Iris pigment epithelial cell (primary cell): ENCODE measurements at places on chromosomes 12 and 14.

DNA sequence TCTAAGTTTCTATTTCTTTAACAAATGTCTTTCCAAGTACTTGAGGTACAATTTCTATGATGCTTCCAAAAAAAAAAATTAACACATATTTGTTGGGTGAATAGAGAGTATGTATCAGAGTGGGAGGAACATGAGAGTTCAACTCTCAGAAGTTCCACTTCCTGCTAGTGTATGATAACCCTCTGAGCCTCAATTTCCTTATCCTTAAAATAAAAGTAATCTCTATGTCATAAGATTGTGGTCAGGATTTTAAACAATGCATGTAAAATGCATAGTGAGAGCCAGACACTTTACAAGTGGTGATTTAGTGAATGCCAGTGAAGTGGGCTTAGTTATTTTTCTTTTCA lies 270.3 kb upstream of the AMIGO2 start:
- peak; percentile 24 for DNase-seq

DNA sequence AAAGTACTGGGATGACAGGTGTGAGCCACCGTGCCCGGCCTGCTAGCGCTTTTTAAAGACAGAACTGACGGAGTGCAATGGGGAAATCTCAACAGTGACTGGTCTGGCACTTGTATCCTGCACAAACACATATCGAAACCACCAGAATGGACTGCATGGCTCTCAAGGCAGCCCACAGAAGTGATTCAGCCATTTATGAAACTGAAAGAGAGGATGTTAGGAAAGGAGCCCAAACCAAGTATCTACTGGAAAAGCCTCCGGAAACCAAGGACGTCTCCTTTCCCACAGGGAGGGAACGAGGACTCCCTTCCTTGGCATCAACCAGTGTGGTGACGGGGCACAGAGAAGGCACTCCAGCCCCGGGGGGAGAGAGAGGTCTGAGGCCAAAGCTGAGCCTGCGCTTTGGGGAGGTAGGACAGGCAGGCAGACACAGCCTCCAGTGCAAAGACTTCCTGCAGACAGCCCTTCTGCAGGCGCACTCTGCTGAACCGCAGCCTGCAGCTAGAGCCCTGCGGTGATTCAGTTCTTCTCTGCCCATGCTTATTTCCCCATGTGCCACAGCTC lies 16.5 kb downstream of the SLC15A4 start:
- no peak for DNase-seq

GRCh38 chr14:29911810-29912209 lies 15.8 kb downstream of the PRKD1 start:
- no peak for DNase-seq

DNA sequence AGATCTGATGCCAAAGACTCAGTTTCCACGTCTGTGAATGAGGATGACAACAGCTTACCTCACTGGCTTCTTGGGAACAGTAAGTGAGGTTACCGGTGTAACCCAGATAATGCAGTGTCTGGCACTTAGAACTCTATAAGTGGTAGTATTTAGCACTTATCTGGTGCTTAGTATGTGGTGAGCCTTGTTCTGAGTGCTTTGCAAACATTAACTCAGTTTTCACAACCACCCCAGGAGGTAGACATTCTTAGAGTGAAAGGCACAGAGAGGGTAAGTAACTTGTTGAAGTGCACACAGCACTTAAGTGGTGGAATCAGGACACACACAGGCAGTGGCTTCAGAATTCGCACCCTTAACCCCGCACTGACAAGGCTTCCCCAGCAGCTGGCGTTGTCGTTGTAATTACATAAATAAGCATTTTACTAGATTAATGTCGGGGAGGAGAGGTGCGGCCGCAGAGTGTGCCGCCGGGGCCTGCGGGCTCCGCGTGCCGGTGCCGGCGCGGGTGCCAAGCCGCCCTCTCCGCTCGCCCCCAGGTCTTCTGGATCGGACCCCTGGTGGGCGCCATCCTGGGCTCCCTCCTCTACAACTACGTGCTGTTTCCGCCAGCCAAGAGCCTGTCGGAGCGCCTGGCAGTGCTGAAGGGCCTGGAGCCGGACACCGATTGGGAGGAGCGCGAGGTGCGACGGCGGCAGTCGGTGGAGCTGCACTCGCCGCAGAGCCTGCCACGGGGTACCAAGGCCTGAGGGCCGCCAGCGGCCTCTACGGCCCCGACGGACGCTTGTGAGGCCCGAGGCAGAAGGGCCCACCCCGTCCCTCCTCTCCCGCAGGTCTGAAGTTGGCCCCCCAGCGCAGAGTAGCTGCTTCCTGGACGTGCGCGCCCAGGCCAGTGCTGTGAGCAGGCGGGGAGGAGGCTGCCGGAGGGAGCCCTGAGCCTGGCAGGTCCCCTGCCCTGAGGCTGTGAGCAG lies 4.6 kb downstream of the AQP2 start:
- no peak for DNase-seq

DNA sequence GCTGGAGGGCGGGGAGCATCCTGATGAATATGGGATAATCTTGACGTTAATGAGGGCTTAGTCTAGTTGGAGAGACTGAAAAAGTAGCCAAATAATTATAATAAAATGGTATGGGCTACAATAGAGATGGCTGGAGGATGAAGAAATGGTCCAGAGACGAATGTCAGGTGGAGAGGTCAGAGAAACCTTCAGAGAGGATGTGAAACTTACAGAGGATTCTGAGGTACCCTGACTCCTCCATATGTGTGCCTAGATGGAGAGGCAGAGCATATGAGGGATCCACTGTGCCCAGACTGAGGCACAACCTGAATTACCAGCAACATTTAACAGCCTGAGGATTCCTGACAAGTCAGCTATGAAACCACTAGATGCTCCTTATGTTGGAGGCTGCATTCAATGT lies 417.0 kb downstream of the ATP23 start:
- DNase-seq: no peak

- no peak for DNase-seq
Measured at GRCh38 chr12:114882083-114882482, 198.1 kb upstream of the TBX3 start.

DNA sequence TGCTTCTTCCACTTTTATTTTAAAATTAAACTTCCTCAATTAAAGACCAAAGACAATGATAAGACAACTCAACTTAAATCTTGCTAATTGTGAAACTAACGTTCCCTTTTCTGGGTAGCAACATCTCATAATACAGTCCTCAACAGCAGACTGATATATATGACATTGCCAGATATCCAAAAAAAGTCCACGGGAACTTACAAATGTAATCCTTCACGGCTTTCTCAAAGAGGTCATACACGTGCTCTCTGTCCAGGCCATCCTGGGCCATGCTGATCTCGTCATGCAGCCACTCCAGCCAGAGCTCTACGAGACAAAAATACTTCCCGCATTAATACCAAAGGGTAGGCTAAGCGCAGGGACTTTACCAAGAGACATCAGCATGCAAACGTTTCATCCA lies 13.3 kb downstream of the SART3 start:
- no peak for DNase-seq

DNA sequence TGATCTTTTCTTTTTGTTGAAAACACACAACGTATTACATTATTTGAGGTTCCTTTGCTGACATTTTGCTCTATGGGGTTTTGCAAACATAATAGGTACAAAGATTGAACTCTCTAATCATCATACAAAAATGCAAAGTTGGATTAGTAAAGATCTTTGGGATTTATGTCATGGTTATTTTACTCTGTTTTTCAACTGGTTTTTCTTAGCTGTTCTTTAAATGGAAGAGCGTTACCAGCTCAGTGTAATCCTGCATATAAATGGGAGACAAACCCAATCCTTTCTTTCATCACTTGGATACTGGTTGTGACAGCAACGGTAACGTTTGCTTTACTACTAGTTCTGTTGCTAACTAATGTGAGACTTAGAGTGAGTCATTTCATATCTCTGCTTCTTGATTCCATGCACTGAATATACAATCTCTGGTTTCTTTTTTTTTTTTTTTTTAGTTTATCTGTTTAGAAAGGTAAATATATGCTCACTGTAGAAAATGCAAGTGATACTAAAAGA lies 104.9 kb upstream of the NOVA1 start:
- peak; percentile 48 for DNase-seq

DNA sequence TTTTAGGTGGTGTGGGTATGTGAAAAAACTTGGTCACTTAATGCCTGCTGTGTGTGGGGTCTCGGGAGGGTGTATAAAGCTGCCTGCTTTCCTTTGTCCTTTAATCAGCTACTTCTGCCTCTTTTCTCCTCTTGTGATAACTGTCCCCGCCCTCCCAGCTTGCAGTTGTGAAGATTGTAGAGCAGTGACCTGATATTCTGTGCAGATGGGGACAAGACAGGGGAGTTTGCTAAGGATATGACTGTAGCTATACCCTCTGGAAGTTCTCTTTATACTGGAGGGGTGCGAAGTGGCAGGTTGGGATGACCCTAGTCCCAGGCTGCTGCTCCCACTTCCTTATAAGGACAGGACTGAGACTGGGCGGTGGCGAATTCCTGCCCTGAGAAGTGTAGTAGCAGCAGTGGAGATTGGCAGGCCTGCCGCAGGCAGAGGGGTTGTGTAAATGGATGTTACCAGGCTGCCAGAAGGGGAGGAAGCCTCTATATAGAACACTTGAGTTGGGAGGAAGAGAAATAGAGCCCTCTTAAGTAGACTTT lies 835 bp downstream of the MYL6 start:
- DNase-seq: peak; percentile 73

- DNase-seq: no peak
Measured at GRCh38 chr14:92652413-92653151, 95.8 kb downstream of the LGMN start.

DNA sequence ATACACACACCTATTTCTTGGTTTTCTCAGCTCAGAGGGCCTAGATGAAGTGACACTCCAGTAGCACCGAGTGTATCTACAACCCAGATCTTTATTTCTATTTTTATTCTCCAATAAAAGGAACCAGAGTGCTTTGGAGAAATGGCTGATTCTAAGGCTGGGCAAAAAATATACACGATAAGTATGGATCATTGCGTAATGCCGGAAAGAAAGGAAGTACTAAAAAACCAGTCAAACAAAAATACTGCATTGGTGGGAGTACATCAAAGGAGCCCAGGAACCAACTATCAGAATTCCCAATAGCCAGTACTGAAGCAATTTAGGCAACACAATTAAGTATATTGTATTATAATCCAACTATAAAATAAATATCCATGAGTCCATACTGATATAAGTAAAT lies 400.9 kb upstream of the CCDC196 start:
- DNase-seq: no peak

DNA sequence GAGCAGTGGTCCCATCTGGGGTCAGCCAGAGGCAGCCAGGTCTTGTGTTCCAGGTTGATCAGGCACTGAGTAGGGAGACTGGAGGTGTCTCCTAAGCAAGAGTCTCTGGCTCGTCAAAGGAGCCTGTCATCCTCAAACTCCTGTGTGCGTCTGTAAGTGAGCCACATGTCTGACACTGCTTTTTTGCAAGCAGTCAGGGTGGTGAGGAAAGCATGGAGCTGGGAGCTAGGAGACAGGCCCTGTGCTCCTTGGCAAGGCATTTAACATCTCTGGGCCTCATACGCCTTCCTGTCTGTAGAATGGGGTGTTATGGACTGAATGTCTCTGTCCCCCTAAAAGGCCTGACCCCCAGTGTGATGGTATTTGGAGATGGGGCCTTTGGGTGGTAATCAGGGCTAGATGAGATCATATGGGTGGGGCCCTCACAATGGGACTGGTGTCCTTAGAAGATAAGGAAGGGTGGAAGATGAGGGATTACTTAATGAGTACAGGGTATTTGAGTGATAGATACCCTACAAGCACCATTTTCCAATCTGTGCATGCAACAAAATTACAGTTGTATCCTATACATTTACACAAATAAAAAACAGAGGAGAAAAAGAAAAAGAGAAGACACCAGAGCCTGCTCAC lies 53.0 kb downstream of the ARL6IP4 start:
- no peak for DNase-seq

- DNase-seq: no peak
Measured at GRCh38 chr12:123474485-123475245, 16.7 kb downstream of the SNRNP35 start.

GRCh38 chr12:25382311-25383106 lies 131.8 kb upstream of the KRAS start:
- no peak for DNase-seq

DNA sequence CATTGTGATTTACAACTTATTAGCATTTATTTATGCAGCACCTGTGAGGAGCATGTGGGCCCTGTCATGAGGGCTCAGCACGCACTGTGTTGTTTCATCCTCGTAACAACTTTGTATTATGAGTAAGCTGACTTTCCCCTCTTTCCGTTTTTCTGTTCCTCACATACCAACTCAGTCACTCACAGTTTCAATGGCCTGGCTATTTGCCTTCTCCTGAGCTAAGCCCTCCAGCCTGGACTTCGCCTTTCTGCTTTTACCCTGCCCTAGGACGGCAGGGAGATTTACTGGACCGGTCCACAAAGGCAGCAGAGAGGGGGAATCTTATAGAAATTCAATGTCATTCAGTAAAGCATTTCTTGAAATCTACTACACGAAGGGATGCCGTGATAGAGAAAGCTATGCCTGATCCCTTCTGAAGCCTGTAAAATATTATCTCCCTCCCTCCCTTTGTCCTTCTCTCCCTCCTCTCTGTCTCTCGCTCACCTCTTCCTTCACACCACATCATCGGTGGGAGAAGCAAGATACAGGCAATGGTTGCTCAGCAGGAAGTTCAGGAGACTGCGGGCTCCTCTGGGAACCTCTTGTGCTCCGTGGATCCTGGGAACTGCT lies 219.2 kb upstream of the TBX3 start:
- peak; percentile 89 for DNase-seq

DNA sequence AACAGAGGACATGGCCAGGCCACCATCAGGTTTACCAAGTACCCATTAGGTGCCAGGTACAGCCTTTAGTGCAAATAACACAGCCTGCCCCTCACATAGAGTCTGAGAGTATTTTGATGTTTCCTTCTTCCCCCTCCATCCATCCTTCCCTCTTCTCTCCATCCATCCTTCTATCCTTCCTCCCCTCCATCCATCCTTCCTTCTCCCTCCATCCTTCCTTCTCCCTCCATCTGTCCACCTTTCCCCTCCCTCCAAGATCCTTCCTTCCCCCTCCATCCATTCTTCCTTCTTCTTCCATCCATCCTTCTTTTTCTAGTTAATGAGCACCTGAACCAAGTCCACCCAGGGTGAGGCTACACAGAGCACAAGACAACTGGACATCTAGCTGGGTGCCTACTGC lies 39.8 kb downstream of the ITPK1 start:
- DNase-seq: no peak

GRCh38 chr12:68467514-68467913 lies 135.4 kb upstream of the MDM1 start:
- no peak for DNase-seq
